ENCODE measurements at places on chromosomes 16 and 17.

DNA sequence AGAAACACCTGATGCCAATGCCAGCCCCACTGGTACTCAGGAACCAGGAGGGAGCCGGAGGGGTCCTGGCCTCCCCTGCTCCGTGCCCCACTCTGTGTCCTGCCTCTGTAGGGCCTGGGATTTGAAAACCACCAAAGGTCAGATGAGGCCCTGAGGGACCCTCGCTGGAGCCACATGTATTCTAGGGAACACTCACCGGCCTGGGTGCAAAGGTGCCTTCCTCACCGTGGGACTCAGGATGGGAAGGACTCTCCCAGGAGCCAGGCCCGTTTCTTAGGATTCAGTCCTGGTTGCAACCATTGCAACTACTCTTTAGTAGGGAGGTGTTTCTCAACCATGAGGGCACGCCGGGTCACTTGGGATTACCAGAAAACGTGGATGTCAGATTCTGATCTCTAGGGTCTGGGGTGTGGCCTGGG lies 74.6 kb downstream of the N4BP1 start:
- no peak for DNase-seq

DNA sequence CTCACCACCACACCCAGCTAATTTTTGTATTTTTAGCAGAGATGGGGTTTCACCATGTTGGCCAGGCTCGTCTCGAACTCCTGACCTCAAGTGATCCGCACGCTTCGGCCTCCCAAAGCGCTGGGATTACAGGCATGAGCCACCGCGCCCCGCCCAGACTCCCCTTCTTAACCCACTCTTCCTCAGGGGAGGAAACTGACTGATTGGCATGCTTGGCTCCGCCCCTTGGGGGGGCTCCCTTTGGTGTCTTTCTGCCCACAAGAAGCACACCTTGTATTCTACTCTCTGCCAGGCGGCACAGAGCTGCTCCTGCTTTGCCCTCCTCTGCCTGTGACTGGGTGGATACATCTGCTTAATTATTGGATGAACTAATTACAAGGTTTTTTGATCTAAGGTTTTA lies 4.7 kb upstream of the ASGR2 start:
- DNase-seq: no peak

GRCh38 chr17:4580291-4580690 lies 4.0 kb upstream of the SMTNL2 start:
- DNase-seq: no peak

GRCh38 chr17:62688398-62689160 lies 61.1 kb downstream of the MRC2 start:
- DNase-seq: no peak

- no peak for DNase-seq
Measured at GRCh38 chr17:4588898-4589625, 4.7 kb downstream of the SMTNL2 start.

GRCh38 chr16:86101137-86101896 lies 202.4 kb downstream of the IRF8 start:
- no peak for DNase-seq

DNA sequence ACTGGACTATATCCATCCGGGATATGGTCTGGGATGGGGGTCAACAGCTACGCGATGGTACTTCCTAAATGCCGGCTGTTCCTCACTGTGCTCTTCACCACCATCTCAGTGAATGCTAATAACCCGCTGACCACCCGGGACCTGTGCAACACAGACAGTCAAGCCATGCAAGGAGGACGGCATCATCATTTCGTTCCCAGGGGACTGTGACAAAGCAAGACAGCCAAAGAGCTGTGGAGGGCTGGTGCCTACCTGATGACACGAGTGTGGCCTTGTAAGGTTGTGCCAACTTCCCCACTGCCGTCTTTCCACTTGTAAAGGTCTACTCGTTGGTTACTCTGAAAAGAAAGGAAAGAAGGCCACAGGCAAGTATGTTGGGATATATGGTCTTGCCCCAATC lies 33.7 kb downstream of the WDR59 start:
- DNase-seq: no peak

DNA sequence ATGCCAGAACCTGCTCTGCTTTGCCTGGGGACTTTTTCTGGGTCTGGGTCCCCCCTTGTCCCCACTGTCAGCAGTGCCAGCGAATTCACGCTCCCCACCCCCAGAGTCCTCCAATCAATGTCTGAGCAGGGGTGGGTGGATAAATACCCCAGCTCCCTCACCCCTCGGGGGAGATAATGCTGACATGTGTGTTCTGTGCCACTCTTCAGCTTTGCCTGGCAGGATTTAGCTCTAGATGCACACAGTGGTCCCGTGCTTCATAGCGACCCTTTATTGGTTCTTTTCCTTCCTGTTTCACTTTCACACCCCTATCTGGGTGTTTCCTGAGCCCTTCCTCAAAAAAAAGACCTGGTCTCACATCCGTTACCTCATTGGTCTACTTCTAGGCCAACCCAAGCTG lies 277.0 kb downstream of the NPIPA8 start:
- DNase-seq: no peak

- no peak for DNase-seq
Measured at GRCh38 chr16:84847564-84848355, 28.0 kb downstream of the CRISPLD2 start.

GRCh38 chr16:1681032-1681431 lies 3.0 kb downstream of the JPT2 start:
- no peak for DNase-seq
